Iris pigment epithelial cell (primary cell): ENCODE measurements at places on chromosomes 16 and 17.

GRCh38 chr17:31269036-31269577 lies 27.9 kb downstream of the OMG start:
- no peak for DNase-seq

DNA sequence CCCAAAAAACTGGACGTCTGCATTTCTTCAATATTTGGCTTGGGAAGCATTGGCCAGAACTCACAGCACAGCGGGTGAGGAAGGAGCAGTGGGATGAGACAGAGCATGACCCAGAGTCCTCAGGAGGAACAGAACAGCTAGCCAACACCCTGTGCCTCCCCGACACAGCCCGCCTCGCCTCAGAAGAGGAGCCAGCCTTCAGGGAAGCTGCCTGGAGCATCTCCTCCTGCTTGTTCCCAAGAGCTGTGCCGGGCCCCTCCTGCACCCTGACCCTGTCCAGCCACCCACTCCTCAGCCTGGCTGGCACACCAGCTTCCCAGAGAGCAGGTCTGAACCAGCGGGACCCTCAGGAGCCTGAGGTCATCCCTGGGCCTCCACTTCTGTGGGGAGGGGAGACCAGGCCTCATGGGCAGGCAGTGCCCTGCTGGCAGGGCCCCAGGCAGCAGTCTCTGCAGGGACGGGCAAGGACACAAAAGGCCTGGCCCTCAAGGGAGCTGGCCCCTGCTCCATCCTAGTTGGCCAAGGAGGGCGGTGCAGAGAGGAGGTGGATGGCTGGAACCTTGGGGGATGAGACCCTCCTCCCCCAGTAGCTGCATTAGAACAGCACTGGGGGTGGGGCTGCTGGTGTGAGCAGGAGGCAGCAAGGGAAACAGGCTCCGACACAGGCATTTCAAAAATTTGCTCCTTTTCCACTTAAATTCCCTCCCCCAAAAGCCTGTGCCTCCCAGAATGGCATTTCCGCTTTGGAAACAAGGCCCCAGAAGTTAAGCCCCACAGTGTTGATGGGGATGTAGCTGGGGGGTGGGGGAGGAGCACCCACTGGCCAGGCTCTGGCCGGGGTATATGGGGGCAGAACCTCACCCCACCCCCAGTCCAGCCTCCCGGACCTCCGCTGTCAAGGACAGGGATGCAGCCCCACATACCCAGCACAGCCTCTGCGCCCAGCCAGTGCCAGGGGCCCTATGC lies 1.8 kb upstream of the BCAR1 start:
- DNase-seq, result peak; percentile 75

DNA sequence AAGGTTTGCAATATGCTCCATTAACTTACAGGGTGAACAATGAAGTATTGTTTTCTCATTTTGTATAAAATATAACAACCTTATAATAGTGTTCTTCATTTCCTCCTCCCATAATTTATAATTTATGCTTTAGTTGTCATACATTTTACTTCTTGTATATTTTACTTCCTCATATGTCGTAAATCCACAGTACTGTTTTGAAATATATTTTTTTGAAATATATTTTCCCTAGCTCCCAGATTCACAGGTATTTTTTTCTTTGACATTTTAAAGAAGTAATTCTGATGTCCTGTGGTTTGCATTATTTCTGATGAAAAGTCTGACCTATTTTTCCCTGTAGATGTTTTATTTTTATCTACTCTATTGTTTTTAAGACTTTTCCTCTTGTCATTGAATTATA lies 52.7 kb downstream of the VMP1 start:
- no peak for DNase-seq

GRCh38 chr17:40862985-40863733 lies 3.9 kb downstream of the KRT12 start:
- DNase-seq, result no peak

DNA sequence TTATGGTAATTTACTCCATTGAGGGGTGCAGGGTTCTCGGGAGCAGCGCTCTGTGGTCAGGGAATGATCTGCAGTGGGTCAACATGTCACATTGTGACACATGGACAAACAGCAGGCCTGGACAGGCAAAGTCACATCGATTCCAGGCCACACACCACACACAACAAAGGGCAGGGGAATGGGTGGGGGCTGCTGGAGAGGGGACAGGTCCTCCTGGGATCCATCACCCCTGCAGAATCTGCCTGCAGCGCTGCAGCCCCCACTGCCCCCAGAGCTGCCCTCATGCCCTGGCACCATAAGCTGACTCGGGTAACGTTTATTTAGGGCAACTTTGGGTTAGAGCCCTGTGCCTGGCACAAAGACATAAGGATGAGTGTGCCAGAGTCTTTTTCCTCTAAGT lies 9.1 kb downstream of the PEMT start:
- no peak for DNase-seq

GRCh38 chr16:58636466-58636865 lies 6.8 kb upstream of the CNOT1 start:
- no peak for DNase-seq

DNA sequence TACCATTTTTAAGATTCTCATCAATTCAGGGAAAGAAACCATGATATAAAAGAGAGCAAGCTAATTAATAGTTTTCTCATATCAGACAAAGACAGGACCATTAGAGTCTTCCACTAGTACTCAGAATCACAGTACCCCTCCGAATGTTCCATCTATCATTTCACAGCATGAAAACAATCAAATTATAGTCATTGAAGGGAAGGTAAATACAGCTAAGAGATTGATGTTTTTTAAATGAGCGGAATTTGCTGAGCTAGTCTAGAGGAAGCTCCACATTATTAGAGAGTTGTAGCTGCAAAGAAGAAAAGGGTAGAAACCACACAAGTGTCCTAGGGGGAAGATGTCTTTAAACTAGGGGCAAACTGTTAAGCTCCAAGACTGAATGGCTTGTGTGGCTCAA lies 808.9 kb downstream of the CDH11 start:
- DNase-seq, result no peak

- no peak for DNase-seq
Observed at GRCh38 chr17:77178563-77178962, 37.8 kb downstream of the SEC14L1 start.

DNA sequence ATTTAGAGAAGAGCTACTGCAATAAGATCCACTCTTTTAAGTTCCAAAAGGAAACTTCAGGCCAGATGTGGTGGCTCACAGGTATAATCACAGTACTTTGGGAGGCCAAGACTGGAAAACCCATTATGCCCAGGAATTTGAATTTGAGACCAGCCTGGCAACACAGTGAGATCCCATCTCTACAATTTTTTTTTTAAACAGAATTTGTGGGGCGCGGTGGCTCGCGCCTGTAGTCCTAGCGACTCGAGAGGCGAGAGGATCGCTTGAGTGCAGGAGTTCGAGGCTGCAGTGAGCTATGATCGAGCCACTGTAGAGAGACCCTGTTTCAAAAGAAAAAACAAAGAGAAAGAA lies 793 bp downstream of the COG7 start:
- no peak for DNase-seq

- no peak for DNase-seq
Observed at GRCh38 chr17:5838661-5839300, 231.4 kb upstream of the WSCD1 start.

GRCh38 chr16:15434425-15435215 lies at the start of gene BMERB1:
BMERB1 (plus strand) TSS chr16:15434588; CDS start chr16:15434654, 66 bp downstream.
- DNase-seq, result peak; percentile 78

DNA sequence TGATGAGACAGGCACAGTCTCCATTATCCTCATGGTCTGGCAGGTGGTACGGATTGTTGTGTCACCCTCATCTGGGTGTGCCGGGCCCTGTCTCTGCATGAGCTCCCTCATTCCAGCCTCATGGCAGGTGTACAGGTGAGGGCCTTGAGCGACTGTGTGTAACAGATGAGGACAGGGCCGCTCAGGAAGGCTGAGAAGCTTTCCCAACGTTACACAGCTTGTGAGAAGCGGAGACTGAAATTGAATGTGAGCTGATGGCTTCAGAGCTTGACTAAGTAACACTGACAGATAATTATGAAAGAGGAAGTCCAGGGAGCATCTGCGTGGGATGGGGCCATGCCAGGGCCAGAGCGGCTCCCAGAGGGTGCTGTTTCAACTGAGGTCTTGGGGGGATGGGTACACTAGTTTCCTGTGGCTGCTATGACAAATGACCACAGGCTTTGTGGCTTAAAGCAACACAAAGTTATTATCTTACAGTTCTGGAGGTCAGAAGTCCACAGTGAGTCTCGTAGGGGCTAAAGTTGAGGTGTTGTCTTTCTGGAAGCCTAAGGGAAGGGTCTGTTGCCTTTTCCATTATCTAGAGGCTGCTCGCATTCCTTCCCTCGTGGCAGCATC lies 36.7 kb downstream of the CMIP start:
- DNase-seq, result peak; percentile 67

DNA sequence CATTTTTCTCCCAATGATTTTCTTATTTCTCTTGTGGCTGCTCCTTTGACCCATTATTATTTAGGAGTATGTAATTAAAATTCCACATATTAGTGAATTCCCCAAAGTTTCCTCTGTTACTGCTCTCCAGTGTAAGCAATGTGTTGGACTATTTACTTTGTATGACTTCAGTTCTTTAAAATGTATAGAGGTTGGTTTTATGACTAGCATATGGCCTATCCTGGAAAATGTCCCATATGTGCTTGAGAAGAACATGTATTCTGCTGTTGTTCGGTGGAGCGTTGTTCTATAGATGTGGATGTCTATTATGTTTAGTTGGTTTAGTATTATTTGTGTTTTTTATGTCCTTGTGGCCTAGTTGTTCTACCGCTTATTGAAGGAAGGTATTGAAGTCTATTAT lies 6.0 kb upstream of the NT5M start:
- no peak for DNase-seq

GRCh38 chr16:89593841-89594240 lies 18.3 kb downstream of the CPNE7 start:
- DNase-seq, result no peak
